ENCODE measurements at places on chromosomes 4 and X.
A peak's percentile ranks its signal among the peaks of the same experiment; 100 is the strongest.

- no peak for DNase-seq
Observed at GRCh38 chr4:188145601-188146000, 6.4 kb downstream of the TRIML1 start.

DNA sequence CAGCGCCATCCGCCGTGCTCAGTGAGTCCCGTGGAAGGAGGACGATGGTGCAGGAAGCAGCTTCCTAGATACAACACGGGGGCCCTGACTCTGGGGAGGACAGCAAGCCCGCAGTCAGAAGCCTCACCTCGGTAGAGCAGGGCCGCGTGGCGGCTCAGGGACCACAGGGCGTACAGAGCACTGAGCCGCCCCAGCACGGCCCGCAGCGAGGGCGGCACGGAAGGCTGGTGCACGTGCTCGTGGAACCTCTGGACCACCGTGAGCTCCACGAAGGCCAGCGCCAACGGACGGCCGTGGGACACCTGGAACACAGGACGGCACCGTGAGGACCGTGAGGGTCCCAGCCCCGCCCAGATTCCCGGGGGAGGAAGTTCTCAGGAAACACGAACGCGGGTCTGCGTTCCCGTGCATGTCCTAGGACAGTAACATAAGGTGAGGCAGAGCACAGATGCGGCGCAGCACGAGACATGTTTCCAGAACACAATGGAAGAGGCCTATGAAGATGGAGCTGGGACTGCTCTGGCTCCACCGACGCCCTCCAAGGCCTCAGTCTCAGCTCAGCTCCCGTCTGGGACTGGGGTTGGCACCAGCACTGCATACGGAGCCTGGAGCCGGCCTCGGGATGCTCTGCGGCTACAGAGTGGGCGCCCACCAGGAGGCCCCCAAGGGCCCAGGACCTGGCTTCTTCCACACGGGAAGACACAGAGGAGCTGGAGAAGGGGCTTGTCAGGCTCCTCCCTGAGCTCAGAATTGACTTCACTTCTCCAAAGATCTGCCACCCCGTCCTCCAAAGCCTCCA, 65.5 kb downstream of the ACOX3 start:
- no peak for DNase-seq

DNA sequence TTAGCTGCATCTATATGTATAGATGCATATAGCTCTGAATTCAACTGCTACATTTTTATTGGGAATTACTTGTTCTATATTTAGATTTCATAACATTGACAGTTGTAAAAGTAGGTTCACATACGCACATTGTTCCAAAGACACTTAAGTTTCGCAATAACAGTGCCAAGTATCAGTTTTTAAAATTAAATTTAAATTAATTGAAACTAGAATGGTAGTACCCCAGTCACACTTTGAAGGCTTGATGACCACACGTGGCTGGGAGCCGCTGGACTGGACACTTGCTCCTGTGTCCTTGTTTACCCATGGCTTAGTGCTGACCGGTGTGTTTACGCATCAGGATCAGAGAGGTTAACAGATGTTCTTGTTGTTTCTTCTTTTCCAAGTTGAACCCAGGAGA, 140.7 kb upstream of the PSAPL1 start:
- DNase-seq = no peak

DNA sequence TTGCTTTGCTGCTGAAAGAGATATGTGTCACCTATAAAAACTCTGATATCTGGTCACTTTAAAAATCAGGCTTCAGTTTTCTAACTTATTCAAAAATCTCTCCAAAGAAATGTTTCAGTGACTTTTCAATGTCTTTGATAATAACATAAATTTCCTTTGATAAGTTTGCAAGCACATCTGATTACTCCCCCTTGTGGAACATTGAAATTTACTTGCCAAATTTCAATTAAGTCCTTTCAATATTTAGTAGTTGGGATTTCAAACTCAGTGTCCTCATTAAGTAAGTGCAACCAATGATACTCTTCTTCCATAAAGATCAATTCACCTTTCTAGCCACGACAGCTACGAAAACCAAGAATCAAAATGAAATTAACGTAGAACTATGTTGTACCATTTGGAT, 151.3 kb upstream of the FAM47C start:
- no peak for DNase-seq

DNA sequence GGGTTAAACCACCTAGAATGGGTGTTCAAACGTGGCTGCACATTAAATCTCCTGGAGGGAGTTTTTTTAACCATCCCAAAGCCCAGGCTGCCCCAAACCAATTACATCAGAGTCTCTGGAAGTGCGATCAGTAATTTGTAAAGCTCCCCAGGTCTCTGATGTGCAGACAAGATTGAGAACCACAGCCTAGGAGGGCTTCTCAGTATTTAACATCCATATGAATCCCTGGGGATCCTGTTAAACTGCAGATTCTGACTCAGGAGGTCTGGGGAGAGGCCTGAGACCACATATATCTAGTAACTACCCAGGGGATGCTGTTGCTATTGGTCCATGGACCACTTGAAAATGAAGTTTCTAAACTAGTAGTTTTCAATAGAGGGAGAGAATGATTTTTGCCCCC, 42.6 kb downstream of the SMPX start:
- no peak for DNase-seq

- DNase-seq = no peak
Observed at GRCh38 chrX:1551959-1552546, 15.1 kb upstream of the P2RY8 start.

DNA sequence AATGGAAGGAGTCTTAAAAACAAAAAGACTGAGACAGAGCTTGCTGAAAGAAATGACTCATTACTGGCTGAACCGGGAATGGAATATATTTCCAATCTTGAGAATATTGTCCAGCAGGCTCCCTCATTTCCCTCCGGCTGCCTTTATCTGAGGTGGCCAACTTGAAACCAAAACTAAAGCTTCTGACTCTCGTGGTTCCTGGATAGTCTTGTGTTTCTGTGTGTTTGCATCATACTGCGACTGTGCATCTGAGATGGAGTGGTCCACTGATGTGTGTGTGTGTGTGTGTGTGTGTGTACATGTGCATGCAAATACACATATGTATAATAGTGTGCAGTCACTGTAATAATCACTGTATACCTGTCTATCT, 145.6 kb upstream of the SCML1 start:
- DNase-seq = no peak

DNA sequence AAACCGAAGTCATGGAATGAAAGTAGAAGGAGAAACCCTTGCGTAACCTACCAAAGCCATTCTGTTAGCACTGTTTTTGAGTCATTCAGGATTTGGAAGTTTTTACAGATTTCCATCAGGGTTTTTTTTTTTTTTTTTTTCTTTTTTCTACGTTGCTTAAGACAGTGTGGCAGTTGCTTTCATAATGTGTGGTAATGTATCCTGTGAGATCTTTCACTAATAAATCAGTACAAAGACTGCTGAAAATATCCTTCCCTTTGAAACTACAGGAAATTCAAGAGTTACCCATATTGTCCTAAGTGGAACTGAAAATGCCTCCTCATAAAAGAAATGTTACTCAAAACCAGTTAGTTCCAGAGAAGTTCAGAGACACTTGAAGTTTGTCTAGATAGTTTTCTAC, 137.8 kb downstream of the RAPGEF2 start:
- DNase-seq = no peak

- DNase-seq = peak; percentile 63
Observed at GRCh38 chr4:100359441-100359840, 158.4 kb downstream of the EMCN start.

DNA sequence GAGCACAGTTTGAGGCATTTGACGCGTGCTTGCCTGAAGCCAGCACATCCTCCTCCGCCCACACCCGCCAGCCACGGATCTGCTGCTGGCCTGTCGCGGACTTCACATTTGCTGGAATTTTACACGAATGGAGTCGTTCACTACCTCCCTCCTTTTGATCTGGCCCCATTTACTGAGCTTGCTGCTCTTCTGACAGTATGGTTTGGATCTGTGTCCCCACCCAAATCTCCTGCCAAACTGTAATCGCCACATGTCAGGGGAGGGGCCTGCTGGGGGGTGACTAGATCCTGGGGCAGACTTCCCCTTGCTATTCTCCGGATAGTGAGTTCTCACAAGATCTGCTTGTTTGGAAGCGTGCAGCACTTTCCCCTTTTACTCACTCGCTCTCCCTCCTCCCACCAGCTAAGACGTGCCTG, 19.9 kb upstream of the CPLX1 start:
- DNase-seq = peak; percentile 6

GRCh38 chr4:38396091-38396490, 267.9 kb upstream of the KLF3 start:
- no peak for DNase-seq

GRCh38 chrX:103215425-103215991, 600 bp downstream of the BEX4 start:
- peak; percentile 20 for DNase-seq

- no peak for DNase-seq
Observed at GRCh38 chrX:99572711-99573110, 837.4 kb downstream of the PCDH19 start.

GRCh38 chr4:10226756-10227155, 110.2 kb upstream of the WDR1 start:
- DNase-seq = no peak

DNA sequence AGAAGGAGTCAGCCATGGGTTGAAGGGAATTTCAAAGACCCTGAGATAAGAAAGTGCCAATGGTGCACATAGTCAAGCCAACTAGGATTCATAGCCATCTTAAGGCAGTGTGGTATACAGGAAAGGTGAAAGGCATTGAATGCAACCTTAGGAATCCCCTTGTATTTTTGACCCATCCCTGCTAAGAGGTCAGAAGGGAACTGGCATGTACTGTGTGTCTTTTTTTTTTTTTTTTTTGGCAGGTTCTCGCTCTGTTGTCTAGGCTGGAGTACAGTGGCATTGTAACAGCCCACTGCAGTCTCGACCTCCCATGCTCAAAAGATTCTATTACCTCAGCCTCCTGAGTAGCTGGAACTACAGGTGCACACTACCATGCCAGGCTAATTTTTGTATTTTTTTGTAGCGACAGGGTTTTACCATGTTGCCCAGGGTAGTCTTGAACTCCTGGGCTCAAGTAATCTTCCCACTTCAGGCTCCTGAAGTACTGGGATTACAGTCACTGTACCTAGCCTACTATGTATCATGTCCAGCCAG, 40.8 kb downstream of the VSIG4 start:
- no peak for DNase-seq

GRCh38 chr4:112127803-112128202, 17.5 kb upstream of the FAM241A start:
- DNase-seq = no peak

GRCh38 chrX:106278951-106279350, 110.8 kb downstream of the PWWP3B start:
- DNase-seq = no peak

DNA sequence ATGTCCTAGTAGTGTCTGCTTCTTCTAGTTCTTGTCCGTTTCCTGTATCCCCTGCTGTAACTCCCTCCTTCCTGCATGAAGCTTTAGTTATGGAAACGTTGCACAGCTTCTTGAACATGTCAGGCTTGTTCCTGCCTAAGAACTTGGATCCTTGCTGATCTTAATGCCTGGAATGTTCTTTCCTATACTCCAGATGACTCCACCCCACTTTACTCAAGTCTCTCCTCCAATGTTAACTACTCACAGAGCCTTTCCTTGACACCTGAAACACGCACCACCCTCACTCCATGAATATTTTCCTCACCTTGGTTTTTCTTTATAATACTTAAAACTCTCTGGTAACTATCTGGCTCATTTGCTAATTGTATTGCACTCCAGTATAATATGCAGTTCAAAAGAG, 19.4 kb downstream of the MAGEC3 start:
- no peak for DNase-seq

DNA sequence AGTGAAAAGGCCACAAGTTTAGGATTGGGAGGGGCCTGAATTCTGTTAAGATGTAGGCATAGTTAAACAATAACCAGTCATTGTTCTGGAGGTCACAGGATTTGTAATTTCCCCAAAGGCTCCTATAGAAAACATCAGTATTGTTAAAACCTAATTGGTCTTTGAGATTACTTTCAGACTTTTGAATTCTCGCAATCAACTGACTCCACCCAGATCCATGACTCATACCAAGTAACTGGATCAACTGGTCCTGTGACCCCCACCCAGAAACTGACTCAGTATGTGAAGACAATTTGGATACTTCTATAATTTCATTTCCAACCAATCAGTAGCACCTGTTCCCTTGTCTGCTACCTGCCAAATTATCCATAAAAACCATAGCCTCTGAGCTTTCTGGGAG, 28.4 kb downstream of the MAGEB16 start:
- DNase-seq = no peak

DNA sequence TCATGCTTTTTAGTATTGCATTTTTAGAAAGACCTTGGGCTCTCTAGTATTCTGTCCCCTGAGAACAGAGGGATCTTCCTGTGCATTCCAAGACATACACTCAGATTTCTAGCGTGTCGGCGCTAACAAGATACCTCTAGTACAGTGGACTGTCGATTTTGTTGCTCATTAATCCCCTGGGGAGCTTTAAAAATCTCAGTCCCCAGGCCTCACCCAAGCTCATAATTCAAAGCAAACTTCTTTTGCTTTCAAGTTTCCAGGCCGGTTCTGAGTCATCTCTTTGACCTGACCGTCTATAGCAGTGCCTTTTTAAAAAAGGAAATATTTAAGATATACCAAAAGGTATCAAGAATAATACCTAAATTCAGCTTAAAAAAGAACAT, 137.0 kb downstream of the AMMECR1 start:
- DNase-seq = peak; percentile 11

GRCh38 chr4:8117278-8117682, 41.3 kb downstream of the ABLIM2 start:
- no peak for DNase-seq

DNA sequence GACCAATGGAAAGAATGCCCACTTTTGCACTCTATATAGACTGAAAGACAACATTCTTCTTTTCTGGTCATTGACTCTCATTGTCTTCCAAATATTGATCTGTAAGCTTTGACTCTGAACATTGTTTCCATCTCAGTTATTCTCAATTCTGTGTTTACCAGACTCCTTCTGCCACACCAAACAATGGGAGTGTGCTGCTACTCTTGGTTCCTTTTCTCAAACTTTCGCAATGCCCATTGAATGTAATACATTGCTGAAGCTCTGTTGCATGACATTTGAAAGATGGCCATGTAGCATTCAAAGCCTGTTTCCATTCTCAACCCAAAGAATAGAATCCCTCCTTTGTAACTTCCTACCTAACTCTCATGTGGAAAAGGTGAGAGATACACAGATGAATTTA, 136.2 kb downstream of the BTC start:
- DNase-seq = no peak

All from hindlimb muscle (tissue), 1 donor.